ENCODE measurements at places on chromosomes 11 and 22. TPM values are rescaled to one million over a fixed set of nuclear protein-coding genes. Genes with fewer than 3 reads are reported as not detected.

Gene OR4D11
- total RNA-seq = not detected

Gene LAYN
- total RNA-seq = 12.8 TPM

Gene OR10D3
- total RNA-seq = not detected

Gene MTMR2
- 29.5 TPM for total RNA-seq

Gene ASCL2
- total RNA-seq = 0.53 TPM

Gene CLMP
- 0.29 TPM for total RNA-seq

Gene VPREB1
- total RNA-seq = not detected

Gene ISX
- total RNA-seq = not detected

Gene FAM180B
- not detected for total RNA-seq

Gene SMTN
- 61.7 TPM for total RNA-seq

Gene CDCA5
- 127 TPM for total RNA-seq

Gene RASSF7
- total RNA-seq = 36.1 TPM

Gene BDNF
- total RNA-seq = not detected

Gene CEND1
- total RNA-seq = 1.9 TPM

Gene PRDX5
- 106 TPM for total RNA-seq

Gene KRTAP5-7
- not detected for total RNA-seq

Gene TREH
- total RNA-seq = not detected

Gene CCDC73
- total RNA-seq = not detected

Gene BEST1
- not detected for total RNA-seq

Gene OR5A1
- not detected for total RNA-seq

Gene KLHDC7B
- 12.0 TPM for total RNA-seq

Gene HSD17B12
- 45.3 TPM for total RNA-seq

Gene OR2D2
- not detected for total RNA-seq

Gene MMP12
- total RNA-seq = not detected

Gene SLC17A6
- total RNA-seq = not detected

Gene ADAMTS8
- total RNA-seq = not detected

Gene KIRREL3
- not detected for total RNA-seq

Gene CATSPER1
- not detected for total RNA-seq

Gene NLRP14
- total RNA-seq = 0.08 TPM

Gene KIF18A
- 31.8 TPM for total RNA-seq

Gene MRGPRX4
- not detected for total RNA-seq

Gene LDHAL6A
- not detected for total RNA-seq

Gene APOBEC3A
- not detected for total RNA-seq

Gene LARGE2
- 0.71 TPM for total RNA-seq

Gene RAG2
- not detected for total RNA-seq

Gene SCGB1D1
- not detected for total RNA-seq

Gene ZNF214
- total RNA-seq = not detected

Gene OR52E8
- not detected for total RNA-seq

Gene SLC22A12
- total RNA-seq = not detected

Gene VWCE
- total RNA-seq = 3.3 TPM

Gene C11orf86
- not detected for total RNA-seq

Gene MPPED2
- not detected for total RNA-seq

Gene DENND5A
- 78.5 TPM for total RNA-seq

Gene KRTAP5-10
- total RNA-seq = not detected

Gene CCDC15
- 7.7 TPM for total RNA-seq

Gene LRRC4C
- not detected for total RNA-seq

Gene RASD2
- 0.08 TPM for total RNA-seq

Gene CLDN5
- not detected for total RNA-seq

Gene HTR3A
- not detected for total RNA-seq

Gene C1QTNF4
- not detected for total RNA-seq

Gene KCNQ1OT1
- total RNA-seq = 0.26 TPM

All from activated CD8-positive, alpha-beta T cell treated with anti-CD3 and anti-CD28 coated beads, Interleukin-2, amount 10 ng/mL, durations not matched to agents 7 days and 5 days (primary cell).